ENCODE measurements at places on chromosomes 6 and 20.

DNA sequence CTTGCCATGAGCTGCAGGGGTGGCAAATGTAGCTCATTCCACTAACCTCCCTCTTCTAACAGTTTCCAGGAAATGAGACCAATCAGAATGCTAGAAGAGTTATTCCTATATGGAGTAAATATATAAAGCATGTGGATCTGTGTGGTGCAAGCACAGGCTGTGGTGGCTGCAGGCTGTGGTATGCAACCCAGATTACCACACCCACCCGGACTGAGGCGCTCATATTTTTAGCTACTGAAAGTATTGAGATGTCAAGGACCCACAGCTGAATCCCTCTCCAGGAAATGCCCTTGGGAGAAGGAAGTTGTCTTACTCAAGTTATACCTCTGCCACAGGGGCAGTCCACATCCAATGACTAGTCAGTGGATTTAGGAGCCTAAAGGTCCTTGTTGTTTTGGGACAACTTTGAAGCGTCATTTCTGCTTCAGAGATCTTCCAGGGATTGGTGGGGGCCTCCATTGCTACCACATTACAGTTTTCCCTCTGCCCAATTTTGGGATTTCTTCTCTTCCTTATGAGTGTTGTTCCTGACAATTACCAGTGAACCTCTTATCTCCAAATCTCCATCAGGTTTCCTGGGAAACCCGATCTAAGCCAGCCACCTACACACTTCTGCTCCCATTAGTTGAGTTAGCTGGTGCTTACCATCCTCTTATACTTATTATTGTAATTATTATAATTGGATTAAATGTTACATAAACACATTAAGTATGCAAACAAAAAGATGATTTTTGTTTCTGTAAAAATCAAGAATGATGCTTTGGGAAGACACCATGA, 12.1 kb upstream of the REPS1 start:
- no peak for DNase-seq

DNA sequence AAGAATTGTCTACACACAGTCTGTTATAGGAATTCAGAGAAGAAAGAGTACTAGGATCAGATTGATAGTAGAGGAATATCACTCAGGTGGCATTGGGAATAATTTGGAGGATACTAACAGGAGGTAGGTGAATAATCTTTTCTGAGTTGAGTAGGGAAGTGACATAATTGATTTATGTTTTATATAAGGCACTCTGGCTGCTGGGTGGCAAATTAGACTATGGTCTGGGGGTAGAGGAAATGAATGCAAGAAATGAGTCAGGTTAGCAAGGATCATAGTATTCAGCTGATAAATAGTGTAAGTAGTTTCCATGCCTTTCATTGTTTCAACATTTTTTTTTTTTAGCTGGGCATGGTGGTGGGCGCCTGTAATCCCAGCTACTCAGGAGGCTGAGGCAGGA, 113.3 kb downstream of the CDKAL1 start:
- DNase-seq, result no peak

DNA sequence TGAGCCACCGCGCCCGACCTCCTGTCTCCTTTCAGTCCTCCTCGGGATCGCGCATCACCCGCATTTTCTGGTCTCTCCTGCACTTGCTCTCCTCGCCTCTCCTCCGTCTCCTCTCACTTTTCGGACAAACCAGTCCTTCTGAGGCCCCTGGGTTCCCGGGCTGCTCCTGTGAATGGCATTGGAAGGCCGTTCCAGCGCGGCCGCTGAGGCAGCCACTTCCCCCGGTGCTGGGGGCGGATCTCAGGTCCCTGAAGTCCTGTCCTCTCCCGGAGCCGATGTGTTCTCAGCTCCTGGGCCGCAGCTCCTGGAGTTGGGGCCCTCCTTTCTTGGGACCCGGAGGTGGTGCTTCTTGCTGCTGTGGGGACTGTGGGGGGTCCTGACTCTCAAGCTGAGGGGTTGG, 803 bp downstream of the MICB start:
- no peak for DNase-seq

- DNase-seq, result no peak
Measured at GRCh38 chr20:44969300-44969894, 3.1 kb downstream of the STK4 start.

DNA sequence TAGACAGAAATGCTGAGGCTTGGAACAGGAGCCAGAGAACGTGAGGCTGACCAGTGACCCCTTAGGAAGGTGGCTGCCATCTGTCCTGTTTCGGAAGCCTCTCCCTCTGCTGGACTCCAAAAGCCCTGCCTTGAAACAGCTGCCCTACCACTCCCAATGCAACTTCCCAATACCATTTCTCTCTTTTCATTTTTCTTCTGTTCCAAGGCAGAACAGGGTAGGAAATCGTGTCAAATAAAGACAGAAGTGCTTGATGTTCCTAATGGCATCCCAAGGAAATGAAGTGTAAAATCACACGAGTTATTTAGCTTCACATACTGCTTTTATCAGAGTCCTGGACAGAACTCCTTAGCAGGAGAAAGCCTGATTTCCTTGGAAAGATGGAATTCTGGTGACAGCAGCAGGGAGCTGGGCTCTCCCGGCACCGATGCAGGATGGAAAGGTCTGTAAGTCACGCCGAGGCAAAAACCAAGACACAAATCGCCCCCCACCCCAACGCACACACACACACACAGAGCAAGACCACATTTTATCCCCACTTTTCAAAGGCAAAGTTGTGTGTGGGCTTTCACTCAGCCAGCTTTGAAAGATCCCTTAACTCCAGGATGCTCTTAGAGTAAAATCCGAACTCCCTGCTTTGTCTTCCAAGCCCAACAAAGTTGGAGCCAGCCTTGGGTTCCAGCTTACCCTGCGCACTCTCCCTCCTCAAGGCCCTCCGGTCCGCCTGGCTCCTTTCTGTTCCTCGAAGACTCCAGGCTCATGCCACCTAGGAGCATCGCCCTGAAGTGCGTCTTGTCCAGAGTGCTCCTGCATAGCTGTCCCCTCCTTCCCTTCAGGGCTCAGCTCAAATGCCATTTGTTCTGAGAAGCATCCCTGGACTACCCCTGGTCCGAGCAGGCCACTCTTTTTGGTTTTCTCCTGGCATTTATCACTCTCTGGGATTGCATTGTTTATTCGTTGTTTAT, 11.6 kb upstream of the STX16 start:
- no peak for DNase-seq

DNA sequence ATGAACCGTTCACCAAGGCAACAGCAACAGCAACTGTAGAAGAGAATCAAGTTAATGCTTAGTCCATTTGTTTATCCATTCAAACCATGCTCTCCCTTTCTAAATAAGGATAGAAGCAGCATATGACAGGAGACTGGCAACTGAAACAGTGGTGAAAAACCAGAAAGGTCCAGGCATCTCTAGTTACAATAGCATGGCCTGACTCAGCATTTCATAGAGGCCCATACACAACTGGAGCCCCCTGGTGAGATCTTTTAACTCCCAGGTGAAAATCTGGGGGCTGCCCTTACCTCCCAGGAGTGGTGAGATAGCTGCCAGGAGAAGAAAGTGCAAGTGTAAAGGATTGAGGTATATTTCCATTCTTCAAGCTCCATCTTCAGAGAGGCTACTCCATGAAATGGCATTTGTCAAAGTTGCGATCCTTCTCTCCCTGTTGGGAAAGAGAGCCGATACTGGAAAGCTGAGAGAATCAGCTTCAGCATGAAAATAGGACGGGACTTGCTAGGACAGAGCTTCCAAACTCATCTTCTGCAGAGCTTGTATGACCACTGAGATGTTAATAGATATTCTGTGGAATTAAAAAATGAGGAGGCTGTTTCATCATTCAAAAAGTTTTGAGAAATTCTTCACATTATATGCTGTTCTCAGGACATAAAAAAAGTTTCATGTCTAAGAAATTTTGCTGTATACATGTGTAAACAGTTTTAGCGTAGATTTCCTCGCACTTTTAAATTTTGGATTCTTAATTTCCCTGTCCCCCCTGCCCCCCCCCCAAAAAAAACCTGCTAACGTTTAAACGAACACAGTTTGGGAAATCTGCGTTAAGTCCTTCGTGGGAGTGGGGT, 10.9 kb upstream of the SLC2A12 start:
- DNase-seq, result no peak

DNA sequence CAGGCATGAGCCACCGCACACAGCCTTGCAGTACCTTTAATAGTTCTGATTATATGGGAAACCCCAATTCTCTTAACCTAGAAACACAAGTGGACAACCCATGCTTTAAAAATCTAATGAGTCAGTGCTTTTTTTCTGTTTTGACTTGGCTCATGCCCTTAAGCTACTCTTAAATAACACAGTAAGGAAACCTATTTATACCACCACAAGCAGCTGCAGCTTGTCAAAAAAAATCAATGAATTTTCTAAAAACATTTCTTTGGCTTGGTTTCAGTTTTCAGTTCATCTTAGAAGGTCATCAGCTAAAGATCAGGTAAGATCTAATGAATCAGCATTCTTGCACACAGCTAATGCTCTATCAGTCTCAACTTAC, 124.1 kb upstream of the DST start:
- no peak for DNase-seq

DNA sequence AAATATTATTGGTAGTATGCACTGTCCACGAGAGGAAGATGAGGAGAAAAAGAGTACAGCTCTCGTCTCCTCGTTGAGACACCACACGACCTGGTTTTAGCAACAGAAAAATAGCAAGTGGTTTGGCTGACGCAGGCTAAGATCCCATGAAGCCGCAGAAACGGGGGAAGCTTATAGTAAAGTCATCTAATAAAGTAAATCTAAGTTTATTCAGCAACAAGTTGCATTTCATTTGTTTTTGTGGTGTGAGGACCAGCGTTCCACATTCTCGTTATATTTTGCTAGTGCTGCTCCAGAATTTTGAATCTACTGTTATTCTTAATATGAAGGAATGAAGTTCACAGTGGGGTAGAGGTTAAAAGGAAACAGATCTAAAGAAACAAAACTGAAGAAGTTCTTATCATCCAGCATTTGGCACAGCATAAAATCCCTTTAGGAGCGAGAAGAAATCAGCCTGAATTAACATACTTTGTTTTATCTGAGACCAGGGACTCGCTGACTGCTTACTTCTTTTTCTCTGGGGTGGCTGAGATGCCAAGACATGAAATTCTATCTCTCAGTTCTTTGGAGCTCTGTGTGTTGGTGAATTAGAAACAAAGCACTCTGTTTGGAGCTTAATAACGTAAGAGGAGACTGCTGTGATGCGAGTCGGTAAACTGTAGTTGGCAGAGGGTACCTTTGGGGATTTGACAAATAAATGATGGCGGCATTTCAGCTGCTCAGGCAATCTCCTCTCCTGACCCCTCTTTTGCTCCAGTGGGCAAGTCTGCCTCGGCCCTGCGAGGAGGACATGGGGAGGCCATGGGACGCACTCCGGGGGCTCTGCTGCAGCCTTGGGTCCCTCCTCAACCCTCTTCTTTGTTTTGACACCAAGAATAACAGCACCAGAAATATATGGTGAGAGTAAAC, 24.9 kb upstream of the IRF4 start:
- no peak for DNase-seq

- no peak for DNase-seq
Measured at GRCh38 chr6:54134935-54135334, 23.7 kb downstream of the MLIP start.

- DNase-seq, result no peak
Measured at GRCh38 chr6:116631379-116631990, 15.2 kb downstream of the RSPH4A start.

- no peak for DNase-seq
Measured at GRCh38 chr6:43295456-43295855, 2.6 kb upstream of the SLC22A7 start.

GRCh38 chr6:37783856-37784584, 35.5 kb upstream of the ZFAND3 start:
- DNase-seq, result no peak

DNA sequence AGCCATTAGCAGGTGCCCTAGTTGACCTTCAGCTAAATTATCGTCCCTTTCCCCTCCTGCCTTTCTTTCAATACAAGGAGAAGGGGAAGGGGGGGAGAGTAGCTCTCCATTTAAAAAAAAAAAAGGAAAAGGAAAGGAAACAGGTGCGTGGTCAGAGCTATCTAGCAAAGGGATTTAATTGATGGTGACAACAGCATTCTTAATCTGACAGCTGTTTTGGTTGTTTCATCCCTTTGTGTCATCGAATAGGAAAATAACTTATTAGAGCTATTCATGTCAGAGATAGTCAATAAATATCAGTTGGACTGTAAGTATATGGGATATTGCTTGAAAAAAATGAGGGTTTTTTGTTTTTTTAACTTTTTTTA, 195.2 kb upstream of the SASH1 start:
- DNase-seq, result no peak

DNA sequence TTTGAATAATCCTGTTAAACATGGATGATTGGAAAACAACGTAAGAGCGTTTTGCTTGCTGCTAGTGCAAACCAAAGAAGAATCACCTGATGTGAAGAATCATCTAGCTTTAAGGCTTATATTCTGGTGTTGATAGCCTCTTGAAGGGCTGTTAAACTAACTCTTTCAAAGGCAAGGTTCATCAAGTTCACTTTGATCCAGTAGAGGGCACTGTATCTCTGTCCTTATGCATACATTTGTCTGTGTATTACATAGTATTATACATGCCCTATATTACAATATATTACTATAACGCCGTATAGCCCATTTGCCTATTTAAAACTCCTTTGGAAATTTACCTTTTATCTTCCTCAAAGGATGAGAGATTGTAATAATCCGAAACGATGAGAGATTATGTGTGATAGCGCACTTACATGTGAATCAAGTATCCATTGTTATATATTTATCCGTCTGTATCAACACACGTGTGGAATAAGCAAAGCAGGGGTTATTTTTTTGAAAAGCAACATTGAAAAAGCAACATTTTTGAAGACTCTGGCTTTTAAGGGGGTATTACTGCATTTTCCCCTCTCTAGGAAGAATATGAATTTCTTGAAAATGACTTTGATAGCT, 50.8 kb upstream of the NRN1 start:
- DNase-seq, result no peak

- DNase-seq, result no peak
Measured at GRCh38 chr6:43887340-43887858, 117.4 kb downstream of the VEGFA start.

GRCh38 chr6:28082939-28083338, 2.6 kb downstream of the ZNF165 start:
- no peak for DNase-seq

GRCh38 chr6:152272486-152272885, 364.7 kb downstream of the SYNE1 start:
- DNase-seq, result no peak

GRCh38 chr6:154358019-154358545, 1.5 kb upstream of the IPCEF1 start:
- no peak for DNase-seq

GRCh38 chr6:116073765-116074440, 13.2 kb upstream of the FRK start:
- no peak for DNase-seq

DNA sequence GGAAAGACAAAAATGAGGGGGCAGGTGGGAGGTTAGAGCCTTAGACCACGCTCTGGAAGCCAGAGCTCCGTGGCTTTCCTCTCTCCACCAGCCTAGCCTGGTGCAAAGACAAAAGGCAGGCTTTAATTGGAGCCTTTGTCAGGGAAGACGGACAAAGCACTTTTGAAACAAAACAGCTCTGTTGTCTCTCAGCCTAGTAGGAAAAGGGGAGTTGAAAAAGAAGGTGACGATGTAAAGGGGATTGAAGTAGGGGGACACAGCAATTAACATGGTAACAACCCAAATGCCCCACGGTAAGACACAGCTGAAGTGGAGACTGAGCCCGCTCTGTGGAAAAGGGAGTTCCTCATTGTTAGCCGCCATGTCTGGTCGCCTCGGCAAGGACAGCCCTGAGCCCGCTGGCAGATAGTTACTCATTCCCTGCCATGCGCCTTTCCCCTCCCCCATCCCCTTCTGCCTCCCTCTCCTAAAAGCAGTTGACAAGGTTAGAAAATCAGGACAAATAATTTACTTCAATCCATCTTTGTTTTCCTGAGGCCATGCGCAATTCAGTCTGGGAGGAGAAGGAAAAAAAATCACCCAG, 93.0 kb downstream of the TCP11 start:
- peak; percentile 51 for DNase-seq

Measured in amygdala (tissue), 56 donors.